ENCODE measurements at places on chromosomes 11 and 22.

- no peak overlapping the region for H3K27ac ChIP-seq
- peaks cover 37% of the 10 kb centered on the region for H3K27me3 ChIP-seq
- no peaks in the 10 kb centered on the region for H3K36me3 ChIP-seq
- H3K4me1 ChIP-seq, result peaks cover 11% of the 10 kb centered on the region
- no peak overlapping the region for H3K4me3 ChIP-seq
Observed at GRCh38 chr11:113504586-113504985, 29.4 kb upstream of the DRD2 start.

- H3K27ac ChIP-seq, result peak overlapping the region; percentile 1
- no peaks in the 10 kb centered on the region for H3K27me3 ChIP-seq
- peaks cover 25% of the 10 kb centered on the region for H3K36me3 ChIP-seq
- H3K4me3 ChIP-seq, result no peak overlapping the region
- peaks cover 5% of the 10 kb centered on the region for H3K4me1 ChIP-seq
Observed at GRCh38 chr11:13384908-13385640, 77.9 kb downstream of the BTBD10 start.

GRCh38 chr11:47415949-47416472, 7.6 kb downstream of the SLC39A13 start:
- no peaks in the 10 kb centered on the region for H3K27me3 ChIP-seq
- peaks cover 7% of the 10 kb centered on the region for H3K4me1 ChIP-seq
- DNase-seq, result no peak
- no peak overlapping the region for H3K4me3 ChIP-seq

- peaks cover 18% of the 10 kb centered on the region for H3K27me3 ChIP-seq
- no peak for DNase-seq
- no peaks in the 10 kb centered on the region for H3K36me3 ChIP-seq
- H3K4me3 ChIP-seq, result no peak overlapping the region
- H3K4me1 ChIP-seq, result peaks cover 3% of the 10 kb centered on the region
- no peak overlapping the region for H3K27ac ChIP-seq
Observed at GRCh38 chr11:103550811-103551210, 441.6 kb downstream of the DYNC2H1 start.
